ENCODE measurements at places on chromosomes 2 and 18.

GRCh38 chr2:8697190-8697589, 15.3 kb downstream of the ID2 start:
- DNase-seq = no peak
- H3K27me3 ChIP-seq = peaks cover 8% of the 10 kb centered on the region
- no peaks in the 10 kb centered on the region for H3K36me3 ChIP-seq
- H3K27ac ChIP-seq = no peak overlapping the region

DNA sequence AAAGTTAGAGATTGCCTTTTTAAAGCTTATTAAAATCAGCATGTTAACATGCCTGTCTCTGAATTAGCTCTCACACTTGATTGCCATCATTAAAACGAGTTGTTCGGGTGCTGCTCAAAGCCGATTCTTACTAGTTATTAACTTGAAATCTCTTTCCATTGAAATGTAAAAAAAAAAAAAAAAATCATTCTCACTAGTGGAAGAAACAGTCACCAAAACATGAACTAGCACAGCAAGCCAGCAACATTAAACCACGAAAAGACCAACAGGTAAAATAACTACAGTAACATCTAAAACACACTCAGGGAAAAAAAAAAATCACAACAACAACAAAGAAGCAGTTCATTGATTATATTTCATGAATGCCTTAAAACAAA, 264.5 kb downstream of the MEIS1 start:
- no peaks in the 10 kb centered on the region for H3K36me3 ChIP-seq
- no peak overlapping the region for H3K27ac ChIP-seq
- no peak for DNase-seq
- no peaks in the 10 kb centered on the region for H3K4me1 ChIP-seq

DNA sequence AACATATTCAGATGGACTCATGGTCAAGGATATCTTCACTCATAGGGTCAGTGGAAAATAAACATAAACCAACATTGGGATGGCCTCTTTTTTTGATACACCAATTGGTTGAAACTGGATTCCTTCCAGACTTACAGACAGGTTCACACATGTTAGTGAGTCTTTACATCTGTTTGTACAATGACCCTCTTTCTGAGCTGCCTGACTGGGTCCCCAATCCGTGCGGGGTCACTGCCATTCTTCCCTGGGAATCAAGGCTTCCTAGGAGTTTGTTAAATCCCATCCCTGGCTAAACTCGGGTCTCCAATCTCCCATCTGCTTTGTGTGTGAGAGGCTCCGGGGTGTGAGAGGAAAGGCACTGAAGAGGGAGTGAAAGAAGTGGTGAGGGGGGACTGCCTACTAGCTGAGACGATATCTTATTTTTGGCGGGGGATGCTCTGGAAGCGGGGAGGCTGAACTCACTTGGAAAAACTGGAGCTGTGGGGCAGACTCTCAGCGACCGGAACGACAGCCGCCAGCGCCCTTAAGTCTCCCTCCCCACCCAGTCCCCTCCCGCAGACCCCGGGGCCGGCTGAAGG, 487 bp downstream of the STARD6 start:
- H3K4me1 ChIP-seq = peaks cover 22% of the 10 kb centered on the region
- H3K27ac ChIP-seq = peak overlapping the region; percentile 97
- H3K4me3 ChIP-seq = peak overlapping the region; percentile 99
- peaks cover 18% of the 10 kb centered on the region for H3K36me3 ChIP-seq

DNA sequence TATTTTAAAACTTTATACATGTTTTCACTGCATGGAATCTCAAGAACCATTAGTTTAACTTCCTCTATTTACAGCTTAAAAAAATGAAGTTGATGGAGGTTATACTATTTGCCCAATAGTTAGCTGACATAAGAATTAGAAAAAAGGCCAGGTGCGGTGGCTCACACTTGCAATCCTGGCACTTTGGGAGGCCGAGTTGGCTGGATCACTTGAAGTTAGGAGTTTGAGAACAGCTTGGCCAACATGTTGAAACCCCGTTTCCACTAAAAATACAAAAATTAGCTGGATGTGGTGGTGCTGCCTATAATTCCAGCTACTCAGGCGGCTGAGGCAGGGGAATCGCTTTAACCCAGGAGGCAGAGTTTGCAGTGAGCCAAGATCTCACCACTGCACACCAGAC, 125.1 kb upstream of the CDH19 start:
- no peak for DNase-seq
- no peak overlapping the region for H3K27ac ChIP-seq
- no peak overlapping the region for H3K4me3 ChIP-seq
- H3K36me3 ChIP-seq = no peaks in the 10 kb centered on the region

GRCh38 chr2:10449838-10450691, 1.9 kb upstream of the ODC1 start:
- H3K4me3 ChIP-seq = peak overlapping the region; percentile 86
- DNase-seq = no peak
- peaks cover 15% of the 10 kb centered on the region for H3K36me3 ChIP-seq
- peaks cover 23% of the 10 kb centered on the region for H3K4me1 ChIP-seq

- H3K27me3 ChIP-seq = no peaks in the 10 kb centered on the region
- no peak overlapping the region for H3K4me3 ChIP-seq
These were observed 27.2 kb upstream of the RFX8 start for GRCh38 chr2:101502095-101502494.

GRCh38 chr2:67625178-67625577, 228.0 kb downstream of the ETAA1 start:
- no peak overlapping the region for H3K27ac ChIP-seq
- DNase-seq = no peak
- H3K27me3 ChIP-seq = no peaks in the 10 kb centered on the region
- H3K4me3 ChIP-seq = no peak overlapping the region
- H3K36me3 ChIP-seq = no peaks in the 10 kb centered on the region

DNA sequence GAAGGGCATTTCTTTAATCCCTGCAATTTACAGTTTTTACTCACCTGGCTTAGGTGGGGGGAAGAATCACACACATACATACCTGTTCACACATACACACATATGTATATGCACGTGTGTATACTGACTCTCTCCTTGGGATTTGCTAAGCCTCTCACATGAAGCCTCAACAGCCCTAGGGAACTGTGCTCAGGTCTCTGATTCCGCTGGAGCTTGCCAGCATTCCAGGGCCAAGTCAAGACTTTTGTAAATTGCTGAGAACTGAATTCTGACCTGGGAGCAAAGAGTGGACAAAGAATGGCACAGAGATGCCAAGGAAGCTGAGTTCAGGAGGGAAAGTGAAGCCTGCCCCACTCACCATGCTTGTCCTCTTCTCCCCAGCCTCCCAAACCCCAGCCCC, 177.3 kb downstream of the TMEM247 start:
- no peak overlapping the region for H3K27ac ChIP-seq
- no peak overlapping the region for H3K4me3 ChIP-seq
- H3K4me1 ChIP-seq = no peaks in the 10 kb centered on the region
- H3K36me3 ChIP-seq = no peaks in the 10 kb centered on the region

GRCh38 chr2:144745424-144745823, 225.5 kb upstream of the ZEB2 start:
- no peak overlapping the region for H3K27ac ChIP-seq
- no peaks in the 10 kb centered on the region for H3K36me3 ChIP-seq
- no peaks in the 10 kb centered on the region for H3K4me1 ChIP-seq
- no peak for DNase-seq

GRCh38 chr2:160310118-160310828, 110.2 kb upstream of the ITGB6 start:
- H3K4me3 ChIP-seq = no peak overlapping the region
- H3K36me3 ChIP-seq = peaks cover 21% of the 10 kb centered on the region
- H3K27me3 ChIP-seq = no peaks in the 10 kb centered on the region
- no peak overlapping the region for H3K27ac ChIP-seq
- H3K4me1 ChIP-seq = no peaks in the 10 kb centered on the region
- DNase-seq = no peak

DNA sequence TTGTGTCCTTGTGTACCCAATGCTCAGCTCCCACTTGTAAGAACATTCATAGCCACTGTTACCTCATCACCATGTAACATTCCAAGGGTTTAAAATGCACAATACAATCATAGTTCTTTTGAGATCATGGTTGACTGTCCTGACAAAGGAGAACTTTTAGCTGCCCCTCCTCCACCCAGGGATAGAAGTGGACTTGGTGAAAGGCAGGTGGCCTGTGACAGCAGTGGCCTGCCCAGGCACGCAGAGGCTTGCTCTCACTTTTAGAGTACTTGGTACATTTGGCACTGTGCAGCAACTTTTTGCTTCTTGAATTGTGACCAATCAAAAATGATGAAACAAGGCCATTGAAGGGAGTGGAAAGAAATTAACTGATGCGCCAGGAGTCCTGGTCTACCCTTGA, 108.7 kb downstream of the ANKRD44 start:
- no peaks in the 10 kb centered on the region for H3K27me3 ChIP-seq
- H3K4me3 ChIP-seq = no peak overlapping the region
- H3K36me3 ChIP-seq = peaks cover 50% of the 10 kb centered on the region
- DNase-seq = no peak
- H3K4me1 ChIP-seq = peaks cover 78% of the 10 kb centered on the region
- H3K27ac ChIP-seq = peak overlapping the region; percentile 1

- H3K27ac ChIP-seq = no peak overlapping the region
- H3K36me3 ChIP-seq = no peaks in the 10 kb centered on the region
- H3K4me3 ChIP-seq = no peak overlapping the region
- H3K27me3 ChIP-seq = no peaks in the 10 kb centered on the region
- no peak for DNase-seq
- H3K4me1 ChIP-seq = no peaks in the 10 kb centered on the region
These were observed 210.0 kb upstream of the ZNF521 start for GRCh38 chr18:25561918-25562317.

DNA sequence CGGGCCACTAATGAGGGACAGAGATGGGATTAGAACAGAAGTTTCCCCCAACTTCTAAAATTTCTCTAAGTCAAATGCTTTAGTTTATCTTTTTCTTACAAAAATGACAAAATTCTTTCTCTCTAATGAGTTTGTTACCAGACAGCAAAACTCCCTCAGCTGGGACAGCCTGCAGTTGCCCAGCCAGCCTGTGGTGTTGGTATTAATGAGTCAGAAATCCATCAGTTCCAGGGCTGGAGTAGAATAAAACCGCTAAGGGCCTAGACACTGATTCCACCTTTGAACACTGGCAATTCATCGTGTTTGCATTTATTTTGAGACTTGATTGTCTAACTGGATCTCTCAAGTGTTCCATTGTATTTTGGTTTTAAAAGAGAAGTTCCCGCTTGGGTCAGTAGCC, 38.3 kb upstream of the SMAD2 start:
- peaks cover 5% of the 10 kb centered on the region for H3K4me1 ChIP-seq
- H3K27me3 ChIP-seq = peaks cover 14% of the 10 kb centered on the region
- H3K36me3 ChIP-seq = no peaks in the 10 kb centered on the region
- no peak overlapping the region for H3K4me3 ChIP-seq

- DNase-seq = no peak
- peaks cover 10% of the 10 kb centered on the region for H3K27me3 ChIP-seq
These were observed 114.8 kb downstream of the ATL2 start for GRCh38 chr2:38262069-38262871.

DNA sequence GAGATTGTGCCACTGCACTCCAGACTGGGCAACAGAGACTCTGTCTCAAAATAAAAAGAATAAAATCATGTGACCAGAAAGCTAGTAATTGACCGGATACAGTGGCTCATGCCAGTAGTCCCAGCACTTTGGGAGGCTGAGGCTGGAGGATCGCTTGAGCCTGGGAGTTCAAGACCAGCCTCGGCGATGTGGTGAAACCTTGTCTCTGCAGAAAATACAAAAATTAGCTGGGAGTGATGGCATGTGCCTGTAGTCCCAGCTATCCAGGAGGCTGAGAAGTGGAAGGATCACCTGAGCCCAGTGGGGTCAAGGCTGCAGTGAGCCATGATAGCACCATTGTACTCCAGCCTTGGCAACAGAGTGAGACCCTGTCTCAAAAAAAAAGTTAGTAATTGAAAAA, 36.8 kb downstream of the COX7A2L start:
- peaks cover 16% of the 10 kb centered on the region for H3K4me1 ChIP-seq
- no peak for DNase-seq
- peaks cover 54% of the 10 kb centered on the region for H3K36me3 ChIP-seq
- H3K27me3 ChIP-seq = no peaks in the 10 kb centered on the region
- no peak overlapping the region for H3K4me3 ChIP-seq

DNA sequence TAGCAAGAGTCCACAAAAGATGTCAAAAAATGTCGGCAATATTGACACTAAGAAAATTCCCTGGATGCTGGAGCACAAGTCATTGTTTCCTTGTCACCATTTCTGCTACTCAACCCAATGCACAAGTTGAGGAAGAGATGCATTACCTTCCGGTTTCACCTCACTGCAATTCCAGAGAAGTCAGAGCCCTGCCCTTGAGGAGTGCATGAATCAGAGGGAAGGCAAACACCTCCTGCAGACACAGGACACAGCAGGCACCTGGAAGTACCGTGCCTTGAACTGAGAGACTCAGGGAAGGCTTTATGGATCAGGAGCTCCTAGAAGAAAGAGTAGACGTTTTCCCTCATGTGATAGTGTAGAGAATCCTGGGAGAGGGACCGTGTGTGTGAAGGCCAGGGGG, 62.7 kb upstream of the ARL4C start:
- H3K27me3 ChIP-seq = peaks cover 5% of the 10 kb centered on the region
- H3K4me1 ChIP-seq = no peaks in the 10 kb centered on the region
- H3K27ac ChIP-seq = no peak overlapping the region
- H3K36me3 ChIP-seq = no peaks in the 10 kb centered on the region

DNA sequence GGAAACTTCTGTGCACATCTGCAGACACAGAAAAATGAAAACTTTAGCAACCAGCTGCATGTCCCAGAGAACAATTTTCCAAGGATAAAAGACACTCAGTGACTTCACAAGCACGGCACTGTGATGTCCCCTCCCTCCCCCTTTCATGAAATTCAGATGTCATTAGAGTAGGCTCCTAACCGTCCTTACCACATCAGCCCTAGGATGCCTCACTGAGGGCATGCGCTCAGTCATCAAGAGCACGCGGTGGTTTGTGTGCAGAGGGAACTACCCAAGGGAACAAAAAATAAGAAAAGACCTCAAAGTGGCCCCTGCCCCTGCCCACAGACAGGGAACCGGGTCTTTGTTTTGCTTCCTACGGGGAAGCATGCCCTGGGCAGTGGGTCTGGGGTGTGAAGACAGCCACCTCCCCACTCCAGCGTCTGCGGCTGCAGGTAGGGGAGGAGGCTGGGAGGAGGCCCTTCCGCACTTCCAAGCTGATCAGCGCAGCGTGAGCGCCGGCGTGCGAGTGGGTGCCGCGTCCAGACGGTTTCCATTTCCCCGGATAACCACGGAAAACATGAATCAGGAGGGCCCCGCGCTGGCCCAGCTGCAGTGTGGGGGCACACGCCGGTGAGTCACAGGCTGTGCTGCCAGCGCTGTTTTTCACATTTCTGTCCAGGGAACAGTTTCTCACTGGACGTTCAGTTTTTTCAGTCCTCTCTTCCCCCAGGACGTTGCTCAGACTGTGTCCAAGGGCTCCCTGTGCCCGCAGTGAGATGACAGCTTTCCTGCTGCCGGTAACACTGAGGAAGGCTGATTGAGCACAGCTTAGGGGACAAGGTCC, 70.6 kb downstream of the COPS8 start:
- H3K4me1 ChIP-seq = peaks cover 31% of the 10 kb centered on the region
- peaks cover 6% of the 10 kb centered on the region for H3K36me3 ChIP-seq
- H3K27ac ChIP-seq = peak overlapping the region; percentile 82
- no peak overlapping the region for H3K4me3 ChIP-seq
- DNase-seq = no peak

DNA sequence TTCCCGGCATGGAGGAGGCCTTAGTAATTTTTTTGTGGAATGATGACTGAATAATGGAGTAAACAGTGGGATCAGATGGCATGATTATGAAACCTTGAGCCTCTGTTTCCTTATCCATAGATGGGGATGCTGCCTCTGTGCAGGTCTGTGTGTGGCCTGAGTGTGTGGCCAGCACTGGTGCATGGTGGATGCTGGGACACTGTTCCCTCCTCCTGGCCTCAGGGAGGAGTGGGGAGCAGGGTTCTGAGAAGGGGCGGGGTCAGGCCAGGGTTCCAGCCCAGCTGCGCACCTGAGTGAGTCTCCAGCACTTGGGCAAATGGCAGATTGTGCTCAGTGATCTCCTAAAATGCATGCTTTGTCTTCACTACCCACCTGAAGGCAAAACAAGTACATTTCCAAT, 66.4 kb downstream of the DCDC2C start:
- no peak overlapping the region for H3K27ac ChIP-seq
- no peak overlapping the region for H3K4me3 ChIP-seq
- DNase-seq = no peak
- no peaks in the 10 kb centered on the region for H3K36me3 ChIP-seq
- H3K27me3 ChIP-seq = no peaks in the 10 kb centered on the region
